Effector memory CD4-positive, alpha-beta T cell (primary cell): ENCODE measurements at places on chromosomes 13 and 19.
A peak's percentile ranks its signal among the peaks of the same experiment; 100 is the strongest.

DNA sequence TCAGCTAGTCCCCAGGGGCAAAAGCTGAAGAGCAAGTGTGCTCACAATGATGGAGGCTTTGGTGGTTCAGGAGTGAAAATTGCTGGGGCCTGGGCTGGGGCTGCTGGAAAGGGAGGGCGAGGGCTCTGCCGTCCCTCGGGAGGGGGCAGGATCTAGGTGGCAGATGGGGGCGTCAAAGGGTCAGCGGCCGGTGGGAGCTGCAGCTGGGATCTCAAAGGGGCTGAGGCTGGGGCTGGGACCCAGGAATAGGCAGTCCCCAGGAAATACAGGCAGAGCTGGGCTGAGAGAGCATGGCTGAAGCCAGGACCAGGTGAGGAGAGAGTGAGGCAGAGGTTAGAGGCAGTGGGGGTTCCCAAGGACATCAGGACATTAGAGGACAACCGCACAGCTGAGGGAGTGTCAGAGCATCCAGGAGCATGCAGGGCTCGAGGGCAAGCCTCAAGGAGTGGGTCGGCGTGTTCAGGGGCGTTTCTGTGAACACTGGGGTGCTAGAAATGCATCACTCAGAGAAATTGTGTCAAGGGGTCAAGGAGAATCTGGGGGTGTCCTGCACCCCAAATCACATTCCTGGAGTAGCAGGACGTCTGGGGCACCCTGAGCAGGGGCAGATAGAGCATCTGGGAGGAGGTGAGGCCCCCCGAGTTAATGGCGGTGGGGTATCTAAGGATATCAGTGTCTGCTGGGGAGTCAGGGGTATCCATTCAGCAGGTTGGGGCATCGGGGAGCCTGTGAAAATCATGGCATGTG, 1.2 kb upstream of the SYNE4 start:
- no peaks in the 10 kb centered on the region for H3K36me3 ChIP-seq
- no peaks in the 10 kb centered on the region for H3K27me3 ChIP-seq

GRCh38 chr19:5832527-5833216, 6.8 kb downstream of the FUT6 start:
- peaks cover 12% of the 10 kb centered on the region for H3K4me1 ChIP-seq
- DNase-seq = no peak
- H3K27ac ChIP-seq = no peak overlapping the region

DNA sequence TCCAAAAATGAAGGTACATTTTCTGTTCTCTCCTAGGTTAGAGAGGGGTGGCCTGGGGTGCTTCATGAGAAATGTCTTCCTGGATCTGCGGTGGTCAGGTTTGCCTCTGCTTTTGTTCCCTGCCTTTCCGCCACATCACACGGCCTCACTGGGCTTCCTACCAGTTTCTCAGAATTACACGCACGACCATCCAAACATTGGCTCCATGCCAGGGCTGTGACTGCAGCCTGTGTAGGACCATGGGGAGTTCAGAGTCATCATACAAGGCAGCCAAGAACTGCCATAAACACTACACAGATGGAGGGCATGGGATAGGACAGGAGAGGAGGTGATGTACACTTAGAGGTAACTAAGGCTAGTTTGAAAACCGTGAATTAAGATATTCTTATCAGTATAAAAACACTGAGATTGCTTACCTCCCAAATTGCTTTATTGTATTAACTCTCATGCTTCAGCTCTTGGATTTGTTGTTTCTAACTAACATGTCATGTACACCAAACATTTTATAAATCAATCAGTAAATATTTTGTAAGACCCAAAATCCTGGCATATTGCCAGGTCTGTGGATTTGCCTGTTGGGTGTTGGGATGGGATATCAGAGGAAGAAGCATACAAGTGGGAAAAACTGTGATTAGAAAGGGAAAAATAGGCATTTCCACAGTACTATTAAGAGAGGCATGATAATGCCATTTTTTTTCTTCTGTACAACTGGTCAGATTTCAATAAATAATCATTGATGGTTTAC, 45.2 kb downstream of the CDADC1 start:
- DNase-seq = no peak
- H3K36me3 ChIP-seq = peaks cover 2% of the 10 kb centered on the region
- no peaks in the 10 kb centered on the region for H3K27me3 ChIP-seq

- H3K27me3 ChIP-seq = no peaks in the 10 kb centered on the region
- H3K27ac ChIP-seq = no peak overlapping the region
Observed at GRCh38 chr13:25727250-25727649, 324.6 kb downstream of the SHISA2 start.

DNA sequence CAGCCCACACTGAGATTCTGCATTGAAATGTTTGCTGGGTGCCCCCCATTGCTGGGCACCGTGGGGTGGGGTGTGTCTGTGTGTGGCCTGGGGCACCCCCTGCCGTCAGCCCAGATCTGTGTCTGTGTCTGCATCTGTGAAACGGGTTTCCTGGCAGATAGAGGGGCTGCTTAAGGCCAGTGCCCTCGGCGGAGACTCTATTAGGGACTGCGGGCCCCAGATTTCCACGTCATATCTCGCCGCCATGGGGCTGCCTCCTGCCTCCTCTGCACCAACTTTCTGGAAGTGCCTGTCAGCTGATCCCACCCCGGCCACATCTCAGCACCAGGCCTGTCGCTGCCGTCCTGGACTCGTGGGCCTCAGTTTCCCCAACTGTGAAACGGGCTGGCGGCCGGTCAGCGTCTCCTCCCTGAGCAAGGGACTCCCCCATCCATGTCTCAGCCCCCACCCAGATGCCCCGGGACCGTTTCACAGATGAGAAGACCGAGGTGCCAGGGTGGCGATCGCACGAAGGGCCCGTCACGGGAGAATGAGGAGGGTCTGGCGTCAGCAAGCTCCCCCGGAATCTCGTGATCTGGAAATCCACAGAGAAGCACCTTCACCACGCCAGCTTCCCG, 21.4 kb downstream of the ARID3A start:
- H3K36me3 ChIP-seq = no peaks in the 10 kb centered on the region
- no peak overlapping the region for H3K27ac ChIP-seq
- no peak overlapping the region for H3K4me3 ChIP-seq
- H3K27me3 ChIP-seq = no peaks in the 10 kb centered on the region
- DNase-seq = no peak

- DNase-seq = no peak
- H3K4me3 ChIP-seq = peak overlapping the region; percentile 13
Observed at GRCh38 chr19:40754611-40755247, 3.7 kb downstream of the SNRPA start.

DNA sequence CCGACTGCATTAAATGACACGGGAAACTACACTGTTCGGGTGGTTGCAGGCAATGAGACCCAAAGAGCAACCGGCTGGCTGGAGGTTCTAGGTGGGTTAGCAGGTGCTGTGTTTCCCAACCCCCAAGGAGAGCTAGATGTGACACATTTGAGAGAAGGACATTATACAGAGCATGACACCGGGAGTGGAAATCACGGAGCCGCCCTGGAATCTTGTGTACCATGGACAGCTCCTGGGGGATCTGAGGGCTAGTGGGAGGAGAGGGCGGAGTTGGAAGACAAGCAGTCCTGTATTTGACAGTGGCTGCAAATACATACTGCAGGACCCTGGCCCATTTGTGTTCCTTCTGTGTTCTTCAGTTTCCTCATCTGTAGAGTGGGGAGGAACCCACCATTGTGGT, 2.3 kb downstream of the CEACAM18 start:
- H3K27ac ChIP-seq = no peak overlapping the region
- H3K4me3 ChIP-seq = no peak overlapping the region
- H3K27me3 ChIP-seq = no peaks in the 10 kb centered on the region

DNA sequence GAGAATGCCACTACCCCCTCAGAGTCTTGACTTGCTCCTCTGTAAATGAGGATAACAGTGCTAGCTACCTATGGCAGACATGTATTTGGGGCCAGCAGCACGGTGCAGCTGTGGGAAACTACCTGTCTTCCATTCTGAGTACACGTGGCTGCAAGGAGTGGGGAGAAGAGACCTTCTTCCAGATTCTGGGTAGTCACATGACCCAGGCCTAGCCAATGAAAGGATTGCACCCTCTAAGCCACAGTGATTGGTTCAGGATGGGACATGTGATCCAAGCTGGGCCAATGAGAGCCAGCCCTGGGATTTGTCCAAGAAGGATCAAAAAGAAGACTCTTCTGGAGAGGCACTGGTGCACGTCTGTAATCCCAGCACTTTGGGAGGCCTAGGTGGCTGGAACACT, 5.5 kb downstream of the ZNRF4 start:
- no peaks in the 10 kb centered on the region for H3K4me1 ChIP-seq
- H3K36me3 ChIP-seq = no peaks in the 10 kb centered on the region
- no peak for DNase-seq
- no peak overlapping the region for H3K4me3 ChIP-seq
- no peak overlapping the region for H3K27ac ChIP-seq
- no peaks in the 10 kb centered on the region for H3K27me3 ChIP-seq

DNA sequence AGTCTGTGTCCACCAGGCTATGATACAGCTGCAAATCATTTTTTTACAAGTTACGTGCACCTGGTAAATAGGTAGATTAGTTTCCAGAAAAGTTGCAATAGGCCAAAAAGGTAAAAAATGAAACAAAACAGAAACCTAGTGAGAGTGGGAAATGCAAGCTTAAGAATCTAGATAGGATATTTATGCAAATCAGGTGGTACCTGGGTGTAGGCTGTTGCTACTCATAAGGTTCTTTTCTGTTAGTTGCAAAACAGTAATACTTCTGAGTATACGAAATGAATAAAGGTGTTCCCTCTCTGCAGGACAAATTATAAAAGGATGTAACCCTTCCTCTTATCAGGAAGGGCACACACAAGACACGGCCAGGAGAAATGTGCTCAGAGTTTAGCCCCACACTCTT, 97.9 kb downstream of the UGGT2 start:
- no peak overlapping the region for H3K4me3 ChIP-seq
- no peaks in the 10 kb centered on the region for H3K36me3 ChIP-seq
- no peak overlapping the region for H3K27ac ChIP-seq
- H3K27me3 ChIP-seq = no peaks in the 10 kb centered on the region

GRCh38 chr13:73665261-73665660, 468.9 kb downstream of the KLF12 start:
- H3K27ac ChIP-seq = no peak overlapping the region
- H3K36me3 ChIP-seq = no peaks in the 10 kb centered on the region
- no peaks in the 10 kb centered on the region for H3K4me1 ChIP-seq
- H3K27me3 ChIP-seq = no peaks in the 10 kb centered on the region
- no peak for DNase-seq

GRCh38 chr19:13999085-13999484, 7.0 kb downstream of the RFX1 start:
- no peak for DNase-seq
- H3K27me3 ChIP-seq = no peaks in the 10 kb centered on the region
- no peak overlapping the region for H3K27ac ChIP-seq
- H3K36me3 ChIP-seq = peaks cover 12% of the 10 kb centered on the region

DNA sequence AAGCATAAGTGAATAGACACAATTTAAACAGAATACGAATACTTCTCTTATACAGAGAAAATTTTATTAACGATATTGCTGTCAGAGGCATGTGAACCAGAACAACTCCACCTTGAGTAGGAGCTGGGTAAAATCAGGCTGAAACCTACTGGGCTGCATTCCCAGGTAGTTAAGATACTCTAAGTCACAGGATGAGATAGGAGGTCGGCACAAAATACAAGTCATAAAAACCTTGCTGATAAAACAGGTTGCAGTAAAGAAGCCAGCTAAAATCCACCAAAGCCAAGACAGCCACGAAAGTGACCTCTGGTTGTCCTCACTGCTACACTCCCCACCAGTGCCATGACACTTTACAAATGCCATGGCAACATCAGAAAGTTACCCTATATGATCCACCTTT, 49.2 kb upstream of the TRPC4 start:
- H3K36me3 ChIP-seq = no peaks in the 10 kb centered on the region
- H3K27me3 ChIP-seq = no peaks in the 10 kb centered on the region
- no peak overlapping the region for H3K4me3 ChIP-seq
- no peaks in the 10 kb centered on the region for H3K4me1 ChIP-seq

- H3K27ac ChIP-seq = no peak overlapping the region
- no peaks in the 10 kb centered on the region for H3K4me1 ChIP-seq
- DNase-seq = no peak
- no peaks in the 10 kb centered on the region for H3K27me3 ChIP-seq
- no peaks in the 10 kb centered on the region for H3K36me3 ChIP-seq
- no peak overlapping the region for H3K4me3 ChIP-seq
Observed at GRCh38 chr13:84999252-84999651, 800.0 kb downstream of the SLITRK6 start.

GRCh38 chr13:97659602-97660001, 225.6 kb downstream of the RAP2A start:
- H3K27ac ChIP-seq = no peak overlapping the region
- no peaks in the 10 kb centered on the region for H3K27me3 ChIP-seq
- H3K4me3 ChIP-seq = no peak overlapping the region
- DNase-seq = no peak

DNA sequence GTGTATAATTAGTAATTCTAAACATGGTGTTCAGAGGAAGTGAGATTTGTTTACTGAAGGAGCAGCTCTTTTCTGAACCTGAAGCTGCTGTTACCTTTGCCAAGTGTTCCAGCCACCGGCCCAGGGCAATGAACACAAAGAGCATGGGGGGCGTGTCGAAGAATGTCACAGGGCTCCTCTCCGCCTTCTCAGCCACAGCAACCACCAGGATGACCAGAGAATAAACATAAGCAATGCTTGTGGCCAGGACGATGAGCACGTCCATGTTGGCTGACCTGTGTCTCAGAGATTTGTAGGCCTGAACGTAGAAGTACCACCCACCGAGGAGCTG, 53.1 kb downstream of the ATP7B start:
- H3K27me3 ChIP-seq = no peaks in the 10 kb centered on the region
- H3K4me3 ChIP-seq = no peak overlapping the region
- DNase-seq = no peak
- no peaks in the 10 kb centered on the region for H3K36me3 ChIP-seq
- H3K27ac ChIP-seq = no peak overlapping the region

- H3K27me3 ChIP-seq = no peaks in the 10 kb centered on the region
- no peak overlapping the region for H3K27ac ChIP-seq
- H3K4me1 ChIP-seq = peaks cover 16% of the 10 kb centered on the region
- peak overlapping the region; percentile 58 for H3K4me3 ChIP-seq
- DNase-seq = no peak
- no peaks in the 10 kb centered on the region for H3K36me3 ChIP-seq
Observed at GRCh38 chr19:7830272-7830771, 304 bp downstream of the EVI5L start.

GRCh38 chr19:20067943-20068342, 9.9 kb upstream of the ZNF90 start:
- DNase-seq = no peak
- H3K4me3 ChIP-seq = no peak overlapping the region
- H3K27ac ChIP-seq = no peak overlapping the region
- H3K36me3 ChIP-seq = no peaks in the 10 kb centered on the region

GRCh38 chr19:55647732-55648584, at the start of gene CCDC106:
TSS of gene CCDC106 (plus strand) at chr19:55648212. CDS start at chr19:55649047, 835 bp downstream.
- no peaks in the 10 kb centered on the region for H3K27me3 ChIP-seq
- peaks cover 26% of the 10 kb centered on the region for H3K4me1 ChIP-seq
- DNase-seq = no peak
- H3K36me3 ChIP-seq = peaks cover 9% of the 10 kb centered on the region
- H3K4me3 ChIP-seq = peak within 1 kb of the TSS; percentile 59

- no peaks in the 10 kb centered on the region for H3K4me1 ChIP-seq
- H3K27me3 ChIP-seq = no peaks in the 10 kb centered on the region
- DNase-seq = no peak
- no peaks in the 10 kb centered on the region for H3K36me3 ChIP-seq
- no peak overlapping the region for H3K4me3 ChIP-seq
Observed at GRCh38 chr13:57030671-57031070, 110.0 kb upstream of the PRR20A start.

- no peak overlapping the region for H3K27ac ChIP-seq
- no peak overlapping the region for H3K4me3 ChIP-seq
- DNase-seq = no peak
- no peaks in the 10 kb centered on the region for H3K4me1 ChIP-seq
Observed at GRCh38 chr13:40272776-40273139, 393.7 kb downstream of the FOXO1 start.
